Activated effector memory CD4-positive, alpha-beta T cell treated with anti-CD3 and anti-CD28 coated beads, Interleukin-2, amount 50 U/mL, for 16 hours (primary cell): ENCODE measurements at places on chromosomes 6 and 20.

- DNase-seq: no peak
These were observed 5.5 kb downstream of the REV3L start for GRCh38 chr6:111477481-111477938.

GRCh38 chr6:3759646-3760232, 8.2 kb upstream of the PXDC1 start:
- DNase-seq: no peak

- DNase-seq: no peak
These were observed 96.4 kb downstream of the PLCB4 start for GRCh38 chr20:9165261-9165660.

- DNase-seq: no peak
These were observed 870.1 kb downstream of the C6orf118 start for GRCh38 chr6:164439331-164439730.

DNA sequence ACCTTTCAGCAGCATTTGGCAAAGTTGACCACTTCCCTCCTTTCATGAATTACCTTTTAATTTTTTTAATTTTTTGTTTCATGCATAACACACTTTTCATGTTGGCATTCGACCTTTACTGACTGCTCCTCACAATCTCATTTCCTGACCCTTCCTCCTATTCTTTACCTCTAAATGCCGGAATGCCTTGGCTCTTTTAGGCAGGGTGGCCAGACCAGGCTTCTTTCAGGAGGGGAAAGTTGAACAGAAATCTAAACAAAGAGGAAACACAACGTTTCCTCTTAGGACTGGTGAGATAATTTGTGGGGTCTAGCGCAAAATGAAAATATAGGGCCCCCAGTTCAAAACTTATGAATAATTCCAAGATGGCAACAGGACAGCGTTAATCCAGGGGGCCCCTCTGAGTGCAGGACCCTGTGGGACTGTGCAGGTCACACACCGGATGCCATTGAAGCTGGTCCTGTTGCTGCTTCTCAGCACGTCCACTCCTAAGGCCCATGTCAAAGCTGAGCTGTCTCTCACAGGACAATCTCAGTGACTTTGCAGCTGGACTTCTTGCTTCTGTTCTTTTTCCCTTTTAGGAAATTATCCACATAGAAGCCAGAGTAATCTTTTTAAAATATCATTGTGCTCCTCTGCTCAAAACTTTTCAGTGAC, 313.8 kb downstream of the HDGFL1 start:
- no peak for DNase-seq

DNA sequence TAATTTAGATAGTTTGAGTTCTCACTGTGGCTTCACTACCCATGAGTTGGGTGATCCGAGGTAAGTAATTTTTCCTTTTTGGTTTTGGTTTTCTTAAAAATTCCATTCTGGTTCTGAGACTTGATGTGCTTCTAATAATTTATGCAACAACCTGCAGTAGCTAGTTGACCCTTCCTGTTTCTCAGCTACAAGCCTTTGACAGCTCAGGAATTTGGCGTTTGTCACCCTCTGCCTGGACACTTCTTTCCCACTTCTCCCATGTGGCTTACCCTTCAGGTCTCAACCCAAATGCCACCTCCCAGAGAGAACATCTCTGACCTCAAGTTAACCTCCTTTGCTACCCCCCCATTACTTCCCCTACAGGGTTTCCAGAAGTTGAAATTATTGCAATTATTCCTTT, 49.7 kb upstream of the TSHZ2 start:
- DNase-seq: no peak

DNA sequence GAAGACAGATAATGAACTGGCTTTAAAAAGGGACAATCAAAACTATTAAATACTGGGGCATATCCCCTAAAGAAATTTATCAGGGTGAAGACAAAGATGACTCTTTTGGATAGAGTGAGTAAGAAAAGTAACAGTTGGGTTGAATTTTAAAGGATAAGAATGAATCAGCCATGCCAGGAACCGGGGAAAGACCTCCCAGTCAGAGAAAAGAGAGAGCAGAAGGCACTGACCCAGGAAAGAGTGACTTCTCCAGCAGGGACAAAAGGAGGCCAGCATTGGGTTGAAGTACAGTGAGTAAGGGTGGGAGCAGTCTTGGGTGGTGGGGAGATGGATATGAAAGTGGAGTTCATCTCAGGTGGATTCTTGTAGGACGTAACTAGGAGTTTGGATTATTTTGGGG, 516.9 kb upstream of the JAG1 start:
- DNase-seq: no peak

DNA sequence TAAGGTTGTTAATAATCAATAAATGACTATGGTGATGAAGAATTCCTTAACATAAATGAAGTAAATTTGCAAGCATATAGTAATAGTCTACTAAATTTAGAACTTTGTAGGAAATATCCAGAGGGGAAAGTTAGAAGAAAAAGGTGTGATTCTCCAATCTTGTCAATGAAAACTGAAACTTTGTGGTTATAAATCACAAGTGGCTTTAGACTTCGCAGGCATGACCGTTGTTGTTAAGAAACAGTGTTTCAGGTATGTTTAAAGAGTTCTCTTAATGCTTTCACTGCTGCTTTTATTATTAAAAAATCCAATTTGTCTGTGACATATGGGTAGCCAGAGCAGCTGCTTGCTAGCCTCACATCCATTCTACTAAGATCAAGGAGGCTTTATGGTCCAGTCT, 475.6 kb upstream of the ADGRB3 start:
- no peak for DNase-seq

DNA sequence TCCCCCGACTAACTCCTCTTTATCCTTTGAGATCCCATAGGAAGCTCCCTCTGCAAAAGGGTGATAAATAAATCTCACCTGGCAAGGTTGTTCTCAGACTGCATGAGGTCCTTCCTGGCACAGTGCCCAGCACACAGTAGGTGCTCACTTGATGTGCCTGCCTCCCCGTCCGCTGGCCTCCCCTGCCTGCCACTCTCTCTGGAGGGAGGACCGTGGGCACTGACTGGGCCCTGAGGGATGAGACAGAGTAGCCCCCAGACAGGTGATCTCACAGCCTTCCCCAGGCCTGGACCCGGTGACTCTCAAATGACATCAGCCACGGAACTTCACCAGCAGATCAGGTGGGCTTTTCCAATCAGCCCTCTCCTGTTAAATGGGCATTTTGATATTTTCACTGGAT, 57.4 kb downstream of the CHMP4B start:
- DNase-seq: no peak

DNA sequence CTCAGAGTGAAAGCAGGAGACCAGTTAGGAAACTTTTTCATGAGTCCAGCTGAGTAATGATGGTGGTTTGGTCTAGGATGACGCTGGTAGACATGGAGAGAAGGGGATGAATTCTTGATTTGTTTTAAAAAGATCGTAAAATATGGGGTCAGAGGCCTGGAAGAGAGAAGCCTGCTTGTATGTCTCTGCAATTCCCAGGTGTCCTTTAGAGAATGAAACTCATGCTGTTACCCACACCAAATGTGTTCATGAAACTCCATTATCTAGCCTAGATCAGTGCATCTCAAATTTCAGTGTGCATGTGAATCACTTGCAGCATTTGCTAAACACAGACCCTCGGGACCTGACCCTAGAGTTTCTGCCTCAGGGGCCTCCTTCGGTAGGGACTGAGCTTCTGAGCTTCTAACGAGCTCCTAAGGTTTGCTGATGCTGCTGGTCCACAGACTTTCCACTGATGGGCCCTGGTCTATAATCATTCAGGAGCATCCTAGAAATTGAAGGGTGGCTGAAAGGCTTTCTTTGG, 302.0 kb upstream of the PLCB4 start:
- no peak for DNase-seq

DNA sequence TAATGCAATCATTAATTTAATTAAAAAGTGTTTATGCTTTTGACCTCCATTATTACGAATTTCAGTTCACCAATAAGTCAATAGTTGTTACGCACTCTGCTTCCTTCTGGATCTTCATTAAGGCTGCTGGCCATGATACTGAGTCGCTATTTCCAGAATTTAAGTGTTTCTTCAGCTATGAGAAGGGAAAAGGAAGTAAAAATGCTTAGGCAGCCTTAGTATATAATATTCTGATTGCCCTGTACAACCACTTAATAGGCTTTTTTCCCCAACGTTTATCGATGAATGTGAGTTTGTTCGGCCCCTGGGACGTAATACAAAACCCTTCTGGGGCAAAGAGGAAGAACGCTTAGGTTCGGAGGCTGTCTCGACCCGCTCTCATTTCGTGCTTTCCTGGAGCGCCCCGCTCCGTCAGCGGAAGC, 644 bp downstream of the OARD1 start:
- DNase-seq: peak; percentile 91

DNA sequence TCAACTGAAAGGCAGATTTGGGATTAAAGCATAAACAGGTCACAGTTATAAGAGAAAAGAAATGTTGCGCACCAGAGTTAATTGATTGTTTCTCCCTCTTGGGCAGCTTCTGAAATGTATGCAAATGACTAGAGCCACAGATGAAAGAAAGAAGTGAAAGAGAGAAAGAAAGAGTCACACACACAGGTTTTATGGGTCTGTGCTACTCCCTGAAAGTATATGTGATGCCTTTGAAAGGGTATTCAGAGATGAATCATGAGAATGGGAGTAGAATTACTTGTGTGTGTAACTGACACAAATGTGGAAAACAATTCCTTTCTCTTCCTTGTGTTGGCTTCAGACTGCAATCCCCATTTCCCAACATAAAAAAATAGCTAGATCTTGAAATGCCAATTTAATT, 196.9 kb downstream of the FOXA2 start:
- DNase-seq: no peak

DNA sequence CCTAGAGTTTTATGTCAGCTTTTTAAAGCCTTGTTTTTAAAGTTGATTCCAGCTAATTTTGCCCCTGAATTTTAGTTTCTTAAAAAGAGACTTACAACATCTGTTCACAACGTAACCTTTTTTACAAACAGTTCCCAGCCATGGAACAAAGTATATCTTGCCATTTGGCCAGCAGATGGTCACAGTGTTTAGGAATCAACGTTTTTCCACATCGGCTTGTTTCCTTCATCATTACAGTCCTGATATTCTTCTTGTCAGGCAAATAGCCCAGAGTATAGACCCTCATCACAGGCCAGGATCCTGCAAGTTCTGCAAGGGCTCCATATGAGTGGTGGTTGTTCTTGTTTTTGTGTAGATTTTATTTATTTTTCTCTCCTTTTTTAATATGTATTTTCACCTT, 341.7 kb upstream of the HTR1E start:
- DNase-seq: no peak

DNA sequence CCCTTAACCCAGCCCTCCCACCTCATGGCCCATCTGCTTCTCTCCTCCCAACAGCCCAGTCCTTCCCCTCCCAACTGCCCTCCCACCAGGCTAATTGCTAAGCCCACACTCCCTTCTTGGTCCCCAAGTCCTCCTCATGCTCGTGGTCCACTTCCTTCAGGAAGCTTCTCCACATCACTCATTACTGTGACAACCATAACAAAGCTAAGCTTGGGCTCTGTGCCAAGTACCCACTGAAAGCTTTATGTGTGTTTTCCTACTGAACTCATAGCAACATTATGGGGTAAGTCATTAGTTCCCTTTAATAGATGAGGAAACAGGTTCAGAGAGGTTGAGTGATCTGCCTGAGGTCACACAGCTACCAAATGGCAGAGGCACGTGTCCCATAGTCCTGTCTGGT, 16.2 kb downstream of the FRS3 start:
- no peak for DNase-seq

DNA sequence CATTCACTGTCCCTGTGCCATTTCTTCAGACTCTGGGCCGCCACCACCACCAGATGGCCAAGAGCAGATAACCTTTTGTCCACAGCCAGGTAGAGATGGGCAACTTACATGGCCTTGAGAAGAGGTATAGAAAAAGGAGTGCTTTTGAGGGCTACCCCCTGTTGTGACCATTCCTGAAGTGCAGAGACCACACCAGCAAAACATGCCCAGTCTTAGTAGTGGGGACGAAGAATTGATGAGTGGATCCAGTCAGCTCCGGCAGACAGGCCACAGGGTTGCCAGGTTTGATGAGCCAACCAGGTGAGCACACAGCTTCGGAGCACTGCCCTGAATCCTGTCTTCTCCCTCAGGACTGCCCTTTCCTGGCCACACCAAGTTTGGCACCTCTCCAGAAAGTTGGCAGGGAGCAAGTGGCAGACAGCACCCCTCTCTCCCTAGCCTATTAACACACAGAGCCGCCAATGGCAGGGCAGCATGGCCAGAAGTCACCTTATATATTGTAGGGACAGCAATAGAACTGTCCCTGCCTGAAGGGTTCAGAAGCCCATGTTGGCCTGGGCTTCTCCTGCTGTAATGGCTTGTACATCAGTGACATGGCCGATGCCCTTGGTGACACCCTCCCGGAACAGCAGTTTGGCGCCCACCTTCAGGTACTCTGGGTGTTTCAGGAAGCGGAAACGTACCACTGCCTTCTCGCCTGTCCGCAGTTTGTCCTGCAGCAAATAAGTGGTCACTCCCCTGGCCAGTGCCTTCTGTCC, 7.8 kb downstream of the GTPBP2 start:
- no peak for DNase-seq

- peak; percentile 64 for DNase-seq
These were observed 62.6 kb upstream of the PMEPA1 start for GRCh38 chr20:57772349-57772964.

DNA sequence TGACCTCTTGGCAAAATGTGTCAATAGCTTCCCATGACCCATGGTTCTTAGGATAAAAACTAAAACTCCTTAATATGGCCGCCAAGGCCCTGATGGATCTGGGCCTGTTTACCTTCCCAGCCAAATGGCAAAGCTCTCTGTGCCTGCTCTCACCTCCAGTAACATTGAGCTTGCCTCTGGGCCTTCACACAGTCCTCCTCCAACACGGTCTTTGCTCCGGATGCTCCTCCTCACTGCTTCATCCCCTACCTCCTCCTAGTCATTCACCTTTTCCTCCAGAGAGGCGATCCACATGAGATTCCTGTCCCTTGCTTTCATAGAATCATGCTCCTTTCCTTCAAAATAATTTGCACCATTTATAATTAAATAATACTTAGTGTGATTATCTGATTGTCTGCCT, 172.3 kb upstream of the AFDN start:
- DNase-seq: no peak

DNA sequence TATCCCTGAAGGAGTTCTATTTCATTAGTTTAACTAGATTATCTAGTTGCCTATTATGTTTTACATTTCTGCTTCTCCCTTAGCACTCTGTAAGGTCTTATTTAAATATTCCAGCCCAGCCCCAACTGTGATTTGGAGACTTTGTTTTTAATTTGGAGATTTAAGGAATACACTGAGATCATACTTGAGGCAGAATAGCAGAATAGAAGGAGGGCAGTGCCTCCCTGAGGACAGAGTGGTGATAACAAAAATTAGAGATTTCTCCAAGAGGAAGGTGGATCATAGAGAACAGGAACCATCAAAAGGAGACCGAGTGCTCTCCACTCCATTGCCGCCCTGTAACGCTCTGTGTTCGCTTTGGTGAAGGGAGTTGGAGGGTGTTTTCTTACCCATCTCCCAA, 14.8 kb upstream of the CD164 start:
- DNase-seq: no peak

DNA sequence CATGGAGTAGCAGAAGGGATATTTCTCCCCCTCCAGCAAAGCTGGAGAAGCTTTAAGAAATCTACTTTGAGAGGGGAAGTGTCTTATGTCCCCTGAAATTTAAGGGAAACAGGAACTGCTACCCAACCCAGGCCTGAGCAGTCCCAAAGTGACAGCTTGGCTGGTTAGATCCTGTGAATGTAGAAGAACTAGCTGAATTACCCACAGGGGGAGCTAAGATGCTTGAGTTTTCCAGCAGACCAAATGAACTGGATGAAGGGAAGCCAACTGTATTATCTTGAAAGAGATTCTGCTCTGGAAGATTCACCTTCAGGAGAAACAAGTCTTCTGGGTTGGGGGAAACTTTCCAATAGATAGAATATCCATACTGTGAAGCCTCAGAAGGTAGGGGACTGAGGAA, 303.3 kb upstream of the MMS22L start:
- no peak for DNase-seq

GRCh38 chr6:125752773-125753172, 3.3 kb downstream of the HEY2 start:
- no peak for DNase-seq
